GM18507 (cell line): ENCODE measurements at places on chromosomes 12 and 14.

DNA sequence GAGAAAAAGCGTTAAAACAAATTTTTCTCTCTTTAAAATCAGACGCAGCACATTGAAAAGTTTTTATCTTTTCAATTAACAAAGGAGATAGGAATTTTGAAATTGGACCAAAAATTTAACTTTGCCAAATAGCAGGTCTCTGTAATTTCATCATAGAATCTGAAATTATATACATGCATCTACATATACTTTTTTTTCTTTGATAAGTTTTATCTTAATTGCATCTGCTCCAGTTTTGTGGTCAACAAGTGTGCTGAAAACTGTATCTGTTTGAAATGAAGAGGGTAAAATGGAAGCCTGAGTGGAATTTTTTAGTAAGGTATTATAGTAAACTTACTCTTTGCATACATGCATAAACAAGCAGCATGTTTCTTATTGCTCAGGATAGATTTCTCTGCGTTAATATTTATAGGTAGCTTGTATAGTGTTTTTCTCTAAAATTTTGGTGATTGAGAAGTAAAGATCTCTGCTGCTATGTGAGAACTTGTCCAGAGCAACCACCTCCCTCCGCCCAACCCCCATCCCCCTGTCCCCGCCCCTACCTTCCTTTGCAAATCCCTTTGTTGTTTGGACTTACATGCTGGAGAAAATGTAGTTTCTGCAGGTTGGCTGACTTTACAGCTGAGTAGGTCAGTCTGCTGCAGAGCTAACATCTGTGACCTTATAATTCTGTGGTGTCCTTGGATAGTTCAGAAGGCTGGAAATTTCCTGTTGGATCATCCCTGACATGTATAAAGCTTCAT lies 64.6 kb downstream of the VRK1 start:
- no peak for DNase-seq

DNA sequence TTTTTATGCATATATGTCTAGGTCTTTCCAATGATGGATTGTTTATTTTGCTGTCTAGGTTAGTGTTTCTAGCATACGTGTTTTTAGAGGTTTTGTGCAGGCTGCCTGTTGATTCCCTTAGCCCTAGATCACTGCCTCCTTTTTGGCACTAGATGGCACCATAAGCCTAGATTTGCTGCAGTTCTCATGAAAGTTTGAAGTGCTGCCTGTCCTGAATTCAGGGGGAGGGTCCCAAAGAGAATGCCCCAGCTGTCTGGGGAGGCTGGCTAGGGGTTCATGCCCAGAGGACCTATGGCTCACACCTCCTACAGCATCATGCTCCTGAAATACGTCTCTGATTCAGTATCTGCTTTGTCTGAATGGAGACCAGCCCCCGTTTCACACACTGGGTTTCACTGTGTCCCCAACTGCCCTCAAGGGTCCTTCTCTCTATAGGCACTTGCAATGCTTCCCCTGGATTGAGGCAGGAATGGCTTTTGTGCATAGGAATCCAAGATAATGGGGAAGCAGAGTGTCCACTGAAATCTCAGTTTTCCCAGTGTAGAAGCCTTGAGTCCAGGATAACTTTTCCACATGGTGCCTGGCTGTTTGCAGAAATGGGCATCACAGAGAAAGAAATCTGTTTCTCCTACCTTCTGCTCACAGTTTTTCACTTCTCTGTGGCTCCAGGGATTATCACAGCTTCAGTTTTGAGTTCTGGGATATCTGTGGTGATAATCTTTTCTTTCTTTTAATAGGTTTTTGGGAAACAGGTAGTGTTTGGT lies 14.2 kb upstream of the TXNRD1 start:
- DNase-seq: peak; percentile 44

GRCh38 chr12:43501703-43502102 lies 50.3 kb downstream of the ADAMTS20 start:
- no peak for DNase-seq

DNA sequence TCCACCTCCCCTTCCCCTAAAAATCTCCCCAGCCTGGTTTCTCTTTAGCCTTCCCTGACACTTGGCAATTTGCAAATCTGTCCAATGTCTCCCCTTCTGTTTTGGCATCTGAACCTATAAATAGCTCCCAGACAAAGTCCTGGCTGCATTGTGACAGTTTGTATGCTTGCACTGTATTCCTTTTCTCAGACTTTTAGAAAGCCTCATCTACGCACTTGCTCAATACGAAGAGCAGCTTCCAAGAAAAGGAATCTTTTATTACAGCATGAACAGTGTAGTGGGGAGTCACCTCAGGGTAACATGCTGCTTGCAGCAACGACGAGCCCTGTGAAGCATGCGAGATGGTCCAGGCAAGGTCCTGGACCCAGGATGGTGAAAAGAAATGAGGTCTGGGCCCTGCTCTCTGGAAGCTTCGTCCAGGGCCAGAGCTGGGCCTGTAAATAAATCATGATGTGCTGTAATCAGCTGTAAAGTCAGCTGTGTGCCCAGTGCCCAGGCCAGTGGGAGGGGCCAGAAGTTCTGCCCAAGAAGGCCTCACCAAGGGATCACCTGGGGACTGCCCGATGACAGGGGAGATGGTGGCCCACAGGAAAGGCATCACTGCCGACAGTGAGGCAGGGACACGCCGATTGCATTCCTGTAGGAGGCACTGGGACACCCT lies 88.3 kb downstream of the RIN3 start:
- DNase-seq: no peak

- DNase-seq: no peak
Measured at GRCh38 chr12:100826323-100826722, 31.7 kb downstream of the ANO4 start.
